ENCODE measurements at places on chromosomes 2 and 18.

DNA sequence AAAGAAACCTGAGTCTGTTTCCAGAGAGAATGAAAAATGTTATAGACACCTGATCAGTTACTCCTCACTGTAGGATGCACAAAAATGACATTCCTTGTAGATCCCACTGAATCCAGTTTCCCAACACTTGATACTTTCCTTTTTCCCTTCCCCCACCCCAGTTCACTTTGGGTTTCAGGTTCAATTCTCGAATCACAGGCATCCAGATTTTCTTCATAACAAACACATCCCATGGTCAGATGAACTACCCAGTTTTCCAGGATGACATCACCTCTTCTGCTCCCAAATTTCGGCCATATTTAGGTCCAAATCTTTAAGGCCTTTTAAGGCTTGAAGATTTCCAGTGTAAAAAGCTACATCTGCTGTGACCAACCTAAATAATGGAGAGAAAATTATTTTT is 51.5 kb downstream of the UGP2 start:
- no peak for DNase-seq

DNA sequence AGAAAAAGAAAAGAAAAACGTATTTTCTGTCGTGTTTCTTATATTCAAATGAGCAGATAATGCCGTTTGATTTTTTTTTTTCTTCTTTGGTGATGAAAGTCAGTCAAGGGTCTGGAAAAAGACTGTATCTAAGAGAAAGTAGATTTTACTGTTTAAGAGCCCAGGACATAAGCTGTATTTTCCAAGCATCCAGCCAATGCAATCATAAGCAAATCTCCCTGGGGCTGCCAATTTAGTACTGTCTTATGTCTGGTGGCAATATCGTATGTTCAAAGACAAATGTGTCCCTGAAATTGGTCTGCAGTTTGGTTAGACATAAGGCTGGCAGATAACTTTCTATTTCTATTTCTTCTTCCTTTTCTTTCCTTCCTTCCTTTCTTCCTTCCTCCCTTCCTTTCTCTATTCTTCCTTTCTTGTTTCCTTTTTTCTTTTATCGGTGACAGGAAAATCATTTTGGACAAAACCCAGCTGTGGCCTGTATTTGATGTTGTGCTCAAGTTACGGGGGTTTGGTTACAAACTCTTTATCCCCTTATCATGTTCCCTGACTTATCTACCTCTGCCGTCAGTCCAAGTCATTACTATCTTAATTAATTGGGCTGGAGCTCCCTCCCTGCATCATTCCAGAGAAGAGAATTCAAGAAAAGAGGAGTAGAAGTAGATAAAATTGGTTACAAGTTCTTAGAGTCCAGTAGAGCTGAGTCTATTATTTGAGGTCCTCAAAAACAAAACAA is 683.4 kb upstream of the FSHR start:
- no peak for DNase-seq

DNA sequence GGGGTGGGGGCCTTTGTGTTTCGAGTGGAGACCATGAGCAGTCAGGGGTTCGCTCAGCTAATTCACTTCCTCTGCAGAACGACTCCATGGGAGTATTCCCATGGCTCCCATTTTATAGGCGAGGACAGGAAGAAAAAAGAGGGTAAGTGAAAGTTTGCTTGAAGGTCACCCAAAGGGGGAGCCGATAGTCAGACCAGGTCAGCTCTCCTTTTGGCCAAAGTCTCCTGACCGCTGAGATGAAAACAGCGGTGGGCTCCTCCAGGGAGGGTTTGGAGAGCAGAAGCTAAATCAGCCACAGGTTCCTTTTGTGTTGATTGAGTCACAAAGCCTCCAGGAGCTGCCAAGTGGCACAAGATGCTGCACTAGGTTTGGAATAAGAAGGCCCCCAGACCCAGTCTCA is 34.1 kb upstream of the CTAGE1 start:
- no peak for DNase-seq

DNA sequence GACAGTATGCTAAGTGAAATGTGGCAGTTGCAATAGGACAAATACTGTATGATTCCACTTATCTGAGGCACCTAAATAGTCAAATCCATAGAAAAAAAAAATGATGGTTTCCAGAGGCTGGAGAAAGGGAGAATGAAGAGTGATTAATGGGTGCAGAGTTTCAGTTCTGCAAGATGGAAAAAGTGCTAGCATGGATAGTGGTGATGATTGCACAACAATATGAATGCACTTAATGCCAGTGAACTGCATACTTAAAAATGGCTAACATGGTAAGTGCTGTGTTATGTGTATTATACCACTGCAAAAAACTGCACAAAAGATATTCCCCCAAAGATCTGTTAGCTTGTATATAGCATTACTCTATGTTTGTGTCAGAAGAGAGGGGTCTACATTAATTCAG is 185.4 kb downstream of the INHBB start:
- DNase-seq = no peak

DNA sequence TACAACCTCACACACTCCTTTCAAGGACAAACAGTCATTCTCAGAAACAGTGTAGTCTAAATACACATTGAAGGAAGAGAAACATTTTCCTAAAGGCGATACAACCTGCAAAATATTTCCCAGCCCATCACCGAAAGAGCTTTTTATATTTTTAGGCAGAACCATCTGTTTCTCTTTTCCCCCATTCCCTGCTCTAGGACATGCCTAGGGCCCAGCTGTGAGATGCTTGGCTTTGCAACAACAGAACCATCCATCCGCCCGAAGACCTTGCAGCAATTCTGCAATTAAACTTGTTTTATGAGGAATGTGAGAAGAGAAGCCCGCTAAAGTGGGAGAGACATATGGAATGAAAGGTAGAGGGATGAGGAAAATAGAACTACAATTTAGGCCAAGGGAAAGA is 105.6 kb upstream of the RFX8 start:
- no peak for DNase-seq

DNA sequence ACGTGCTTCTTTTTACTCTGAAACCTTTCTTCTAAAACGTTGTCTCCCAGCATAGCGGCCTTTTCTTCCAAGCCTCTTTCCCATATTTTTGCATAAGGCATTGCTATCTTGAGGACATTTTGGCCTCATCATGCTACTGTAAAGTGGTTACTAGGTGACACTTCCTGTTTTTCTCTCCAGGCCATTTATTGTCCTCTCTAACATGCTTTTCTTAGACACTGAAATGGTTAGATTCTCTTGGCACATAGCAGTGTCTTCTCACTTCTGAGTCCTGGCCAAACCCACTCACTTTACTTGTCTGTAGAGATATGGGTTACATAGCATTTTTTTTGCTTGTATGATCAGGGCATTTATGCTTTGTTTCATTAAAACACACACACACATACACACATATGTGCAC is 50.1 kb upstream of the KCNH7 start:
- DNase-seq = no peak

DNA sequence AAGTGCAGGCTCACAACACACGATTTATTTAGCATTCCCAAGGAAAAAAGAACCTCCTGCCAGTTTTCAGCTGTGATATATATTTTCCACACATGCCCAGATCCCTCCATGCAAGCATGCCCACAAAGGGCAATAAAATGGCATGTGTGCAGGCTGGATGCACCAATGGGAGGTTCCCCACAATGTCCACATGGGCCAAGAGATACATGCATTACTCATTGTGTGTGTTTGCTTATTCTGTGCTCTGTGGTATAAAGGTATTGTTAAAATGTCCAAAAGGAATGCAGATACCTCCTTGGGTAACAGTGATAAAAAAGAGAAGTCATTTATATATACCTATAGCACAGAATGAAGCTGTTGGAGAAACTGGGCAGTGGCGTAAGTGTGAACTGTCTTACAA is 207.4 kb downstream of the FHOD3 start:
- no peak for DNase-seq

GRCh38 chr2:151175864-151176263 is 85.8 kb downstream of the RBM43 start:
- DNase-seq = no peak

GRCh38 chr18:41695441-41695840 is 259.6 kb upstream of the PIK3C3 start:
- DNase-seq = no peak

- no peak for DNase-seq
These were observed 7.8 kb downstream of the AFG3L2 start for GRCh38 chr18:12369211-12369610.

- no peak for DNase-seq
These were observed 36.8 kb upstream of the EML4 start for GRCh38 chr2:42132191-42132965.

DNA sequence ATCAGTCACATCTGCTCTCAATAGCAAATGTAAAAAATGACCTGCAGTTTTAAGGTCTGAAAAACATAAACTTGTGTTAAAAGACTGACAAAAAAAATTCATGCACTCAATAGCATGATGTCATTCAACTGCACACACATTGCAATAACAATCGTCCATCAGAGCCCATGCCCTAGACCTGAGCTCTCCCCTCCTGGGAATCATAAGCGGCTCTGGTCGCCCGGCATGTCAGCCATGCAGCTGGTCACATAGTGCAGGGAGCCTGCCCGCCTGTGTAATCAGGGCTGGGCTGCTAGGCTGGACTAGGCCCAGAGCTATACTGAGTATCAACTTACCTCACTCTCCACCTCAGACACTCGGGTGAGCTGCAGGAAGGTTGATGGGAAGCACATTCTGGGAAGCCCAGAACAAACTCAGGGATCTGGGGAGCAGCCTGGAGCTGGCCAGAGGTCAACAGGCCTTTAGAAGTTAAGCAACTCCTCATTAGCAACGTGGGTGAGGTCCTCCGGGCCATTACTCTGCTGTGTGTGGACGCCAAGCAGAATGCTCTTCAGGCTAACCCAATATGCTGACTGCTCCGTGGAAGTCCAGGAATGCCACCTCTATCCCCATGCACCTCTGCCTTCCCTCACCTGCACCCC is 165.5 kb downstream of the TTC32 start:
- DNase-seq = no peak

DNA sequence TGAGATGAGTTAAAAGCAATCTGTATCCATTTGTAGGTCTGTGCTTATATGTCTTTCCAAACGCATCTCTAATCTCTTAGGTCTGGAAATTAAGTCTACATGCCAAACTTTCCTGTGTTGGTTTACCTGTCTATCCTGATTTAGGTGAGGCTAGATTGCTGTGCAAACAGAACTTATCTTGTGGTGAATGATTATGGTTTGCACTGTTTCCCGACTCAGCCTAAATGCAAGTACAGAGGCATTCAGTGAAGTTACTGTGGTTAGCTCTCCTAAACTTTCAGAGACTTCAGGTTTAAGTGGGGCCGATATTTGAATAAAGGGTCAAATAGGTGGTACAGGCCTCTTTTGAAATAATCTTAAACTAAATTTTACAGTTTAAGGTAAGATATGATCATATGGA is 103.5 kb downstream of the ICOS start:
- DNase-seq = no peak

DNA sequence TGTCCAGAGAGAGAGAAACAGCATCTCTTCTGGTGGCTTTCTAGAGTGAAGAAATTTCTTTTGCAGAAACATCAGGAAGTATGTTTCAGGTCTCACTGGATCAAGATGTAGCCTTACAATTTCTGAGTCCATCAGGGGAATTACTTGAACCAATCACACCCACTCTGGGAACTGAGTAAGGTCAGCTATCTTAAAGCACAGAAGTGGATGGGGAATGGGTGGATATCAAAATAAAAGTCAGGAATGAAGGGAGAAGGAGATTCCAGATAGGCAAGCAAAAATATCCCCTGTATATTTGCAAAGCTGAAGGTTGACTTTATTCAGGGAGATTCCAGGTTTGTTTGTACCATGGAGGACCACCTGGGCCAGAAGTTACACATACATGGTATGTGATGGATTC is 188.0 kb downstream of the CYRIA start:
- no peak for DNase-seq

DNA sequence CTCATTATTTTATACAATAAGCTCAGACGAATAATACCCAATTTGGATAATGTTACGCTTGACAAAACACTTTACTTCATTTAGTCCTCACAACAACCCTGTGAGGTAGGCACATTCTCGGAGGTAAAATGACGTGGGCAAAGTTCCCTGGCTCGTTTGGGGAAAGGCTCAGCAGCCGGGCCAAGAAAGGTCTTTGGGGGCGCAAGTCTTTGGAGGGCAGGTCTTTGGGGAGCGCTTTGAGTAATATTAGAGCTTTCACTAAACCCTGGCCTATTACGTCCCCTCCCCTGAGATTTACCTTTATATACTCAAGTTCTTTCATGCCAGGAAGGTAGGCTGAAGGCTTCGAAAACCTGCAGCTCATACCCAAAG is 427 bp downstream of the RBKS start:
- DNase-seq = no peak

DNA sequence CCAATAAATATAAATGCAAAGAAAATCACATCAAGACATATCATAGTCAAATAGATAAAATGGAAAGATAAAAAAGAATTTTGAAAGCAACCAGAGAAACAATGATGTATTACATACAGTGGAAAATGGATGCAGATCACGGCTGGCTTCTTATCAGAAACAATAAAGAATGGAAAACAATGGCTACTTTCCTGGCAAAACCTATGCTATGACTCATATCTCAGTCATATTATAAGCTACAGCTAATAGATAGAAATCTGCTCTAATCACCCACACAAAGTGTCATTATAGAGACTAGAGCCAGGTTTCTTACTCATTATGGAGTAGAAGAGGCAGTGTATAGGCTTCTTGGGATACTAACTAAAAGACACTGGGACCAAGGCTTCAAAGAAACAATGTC is 93.5 kb upstream of the TACR1 start:
- DNase-seq = no peak

DNA sequence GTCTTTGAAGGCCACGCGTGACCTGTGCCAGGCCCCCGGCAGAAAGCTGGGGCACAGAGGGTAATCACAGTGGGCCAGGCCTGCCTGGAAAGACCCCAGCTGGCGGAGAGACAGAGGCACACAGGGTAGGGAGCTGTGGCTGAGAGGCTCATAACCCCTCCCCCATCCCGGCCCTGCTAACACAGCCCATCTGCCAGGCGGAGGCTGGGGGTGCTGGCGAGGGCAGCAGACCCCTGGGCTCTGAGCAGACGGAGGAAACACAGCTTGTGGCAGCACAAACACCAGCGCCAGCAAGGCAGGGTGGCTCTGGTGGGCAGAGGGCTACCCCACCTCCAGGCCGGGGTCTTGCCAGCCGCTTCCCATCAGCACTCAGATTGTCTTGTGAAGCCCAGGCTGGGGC is 19.0 kb downstream of the HS6ST1 start:
- no peak for DNase-seq

DNA sequence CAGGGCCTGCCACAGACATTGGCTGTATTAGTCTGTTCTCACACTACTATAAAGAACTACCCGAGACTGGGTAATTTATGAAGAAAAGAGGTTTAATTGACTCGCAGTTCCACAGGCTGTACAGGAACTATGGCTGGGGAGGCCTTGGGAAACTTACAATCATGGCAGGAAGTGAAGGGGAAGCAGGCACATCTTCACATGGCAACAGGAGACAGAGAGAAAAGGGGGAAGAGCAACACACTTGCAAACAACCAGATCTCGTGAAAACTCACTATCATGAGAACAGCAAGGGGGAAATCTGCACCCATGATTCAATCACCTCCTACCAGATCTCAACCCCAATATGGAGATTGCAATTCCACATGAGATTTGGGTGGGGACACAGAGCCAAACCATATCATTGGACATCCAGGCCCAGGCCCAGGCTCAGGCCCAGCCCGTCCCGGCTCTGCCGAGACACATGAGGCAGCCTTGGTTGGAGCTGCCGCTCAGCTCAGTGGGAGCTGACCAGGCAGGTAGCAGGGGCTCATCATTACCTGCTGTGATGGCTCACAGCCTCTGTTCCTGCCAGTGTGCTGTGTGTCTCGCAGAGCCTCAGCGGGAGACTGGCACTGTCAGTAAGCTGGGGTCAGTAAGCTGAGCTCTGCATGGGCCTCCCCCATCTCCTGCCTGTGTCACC is 8.6 kb upstream of the RALB start:
- no peak for DNase-seq

GRCh38 chr2:121147766-121148165 is 137.2 kb downstream of the TFCP2L1 start:
- no peak for DNase-seq

Data from stimulated activated CD8-positive, alpha-beta memory T cell treated with anti-CD3 and anti-CD28 coated beads, Interleukin-12 subunit alpha, Interleukin-12 subunit beta, amount 100 ng/mL, for 1 hour (primary cell).